Central memory CD4-positive, alpha-beta T cell (primary cell): ENCODE measurements at places on chromosomes 5 and 9.

DNA sequence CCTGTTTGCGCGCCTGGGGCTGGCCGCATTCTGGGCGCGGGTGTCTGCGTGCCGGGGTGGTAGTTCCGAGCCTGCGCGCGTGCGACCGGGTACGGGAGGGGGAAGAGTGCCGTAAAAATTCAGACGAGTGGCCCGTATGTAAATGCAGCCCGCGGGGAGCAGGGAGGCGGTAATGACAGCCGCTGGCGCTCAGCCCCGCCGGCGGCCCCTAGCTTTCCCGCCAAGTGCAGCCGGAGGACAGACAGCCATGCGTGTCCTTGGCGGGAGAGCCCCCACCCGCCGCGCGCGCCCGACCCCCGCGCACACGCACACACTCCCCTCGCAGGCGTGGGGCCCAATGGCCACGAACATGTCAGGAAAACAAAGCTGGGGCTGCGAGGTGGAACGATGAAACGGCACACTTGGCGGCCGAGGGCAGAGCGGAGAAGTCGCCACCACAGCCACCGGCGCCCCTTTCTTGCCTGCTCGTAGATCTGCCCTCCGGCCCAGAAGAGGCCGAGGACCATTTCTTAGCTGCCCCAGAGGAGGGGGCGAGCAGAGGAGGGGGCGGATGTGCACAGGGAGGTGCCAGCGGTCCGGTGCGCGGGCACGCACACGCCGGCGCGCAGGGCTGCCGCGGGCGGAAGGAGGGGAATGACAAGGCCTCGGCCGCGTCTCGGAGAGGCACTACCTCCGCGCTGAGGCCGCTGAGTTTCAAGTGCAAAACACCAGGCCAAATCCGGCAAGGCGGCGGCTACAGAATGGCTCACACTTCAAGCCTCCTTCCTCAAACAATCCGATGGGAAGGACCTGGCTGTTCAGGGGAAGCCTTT lies 208.4 kb downstream of the MEF2C start:
- no peak for DNase-seq

DNA sequence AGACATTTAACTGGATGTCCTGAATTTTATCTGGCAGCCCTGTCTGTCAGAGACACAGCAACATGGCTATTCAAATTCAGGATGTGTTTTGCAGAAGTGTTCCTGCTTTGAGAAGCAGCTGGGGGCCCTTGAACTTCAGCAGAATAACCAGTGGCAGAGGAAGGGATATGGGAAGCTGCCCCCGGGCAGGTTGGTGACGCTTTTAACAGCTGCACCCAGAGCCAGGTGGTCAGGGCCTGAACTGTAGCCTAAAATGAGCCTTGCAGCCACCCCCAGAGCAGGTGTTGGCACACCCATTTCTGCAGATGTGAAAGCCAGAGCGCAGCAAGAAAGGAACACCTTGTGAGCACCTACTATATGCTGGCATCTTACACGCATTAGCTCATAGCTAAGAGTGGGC lies 128.7 kb upstream of the BOD1 start:
- DNase-seq = no peak

DNA sequence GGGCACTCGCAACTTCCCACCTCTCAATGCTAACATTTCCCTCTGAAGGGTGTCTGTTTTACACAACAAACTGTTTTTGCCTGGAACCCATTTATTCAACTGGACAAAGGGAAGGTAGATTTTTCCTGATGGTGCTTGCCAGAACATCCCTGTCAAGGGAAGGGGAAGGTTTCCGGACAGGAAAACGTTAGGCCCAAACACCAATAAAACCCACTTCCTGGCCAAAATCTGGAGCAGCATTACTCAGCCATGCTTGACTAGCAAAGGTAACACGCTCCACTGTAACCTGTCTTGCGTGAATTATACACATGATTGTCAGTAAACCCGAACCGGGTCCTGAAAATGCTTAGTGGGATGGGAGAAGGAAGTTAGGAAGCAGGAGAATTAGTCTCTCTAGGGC lies 90.2 kb downstream of the SAXO1 start:
- no peak for DNase-seq

DNA sequence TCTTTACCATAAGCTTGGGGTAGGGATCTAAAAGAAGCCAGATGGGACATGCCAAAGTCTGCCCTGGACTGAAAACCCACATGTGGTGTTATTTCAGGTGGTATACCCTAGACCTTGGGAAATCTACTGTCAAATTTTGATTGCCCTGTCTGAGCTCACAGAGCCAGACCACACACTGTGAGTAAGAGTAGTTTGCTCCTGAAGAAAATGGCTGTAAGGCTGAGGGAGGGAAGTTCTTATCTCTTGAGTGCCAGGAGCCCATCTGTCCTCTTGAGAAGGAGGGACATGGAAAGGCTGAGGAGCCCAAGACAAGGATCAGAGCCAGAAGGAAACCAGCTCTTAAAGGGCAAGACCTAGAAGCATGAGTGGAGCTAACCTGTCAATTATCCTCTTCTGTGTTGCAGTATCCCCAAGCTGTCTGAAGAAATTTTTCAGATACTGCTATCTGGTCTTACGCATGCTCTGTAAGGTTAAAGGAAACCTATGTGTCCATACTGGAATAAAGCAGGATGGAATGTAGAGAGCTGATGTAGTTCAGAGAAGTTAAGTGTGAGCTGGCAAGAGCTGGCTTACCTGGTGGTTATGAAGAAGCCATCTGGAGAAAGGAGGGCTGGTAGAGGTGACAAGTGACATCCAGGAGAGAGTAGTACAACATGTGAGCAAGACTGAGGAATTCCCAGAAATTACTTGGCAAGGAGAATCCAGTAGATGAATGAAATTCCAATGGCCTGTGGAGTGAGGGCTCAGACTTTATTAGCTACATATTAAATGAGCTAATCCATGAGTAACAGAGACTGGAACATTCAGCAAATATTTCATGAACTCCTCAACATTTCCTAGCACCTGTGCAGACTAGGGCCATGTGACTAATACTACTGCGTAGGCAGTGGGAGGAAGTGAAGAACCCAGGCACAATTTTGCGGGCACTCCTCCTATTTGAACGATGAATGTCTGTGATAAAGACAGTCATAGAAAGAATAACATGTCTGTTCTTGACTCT lies 389.1 kb upstream of the KIF2A start:
- DNase-seq = no peak

GRCh38 chr5:142545650-142546322 lies 140.1 kb downstream of the FGF1 start:
- DNase-seq = no peak

GRCh38 chr5:142053426-142054151 lies 40.8 kb upstream of the GNPDA1 start:
- no peak for DNase-seq

GRCh38 chr9:4519604-4520003 lies 29.3 kb downstream of the SLC1A1 start:
- no peak for DNase-seq

- DNase-seq = no peak
Measured at GRCh38 chr5:116451066-116451465, 123.6 kb downstream of the SEMA6A start.

GRCh38 chr5:16834029-16834428 lies 102.1 kb downstream of the MYO10 start:
- no peak for DNase-seq
